ENCODE measurements at places on chromosomes 2 and 18.
A peak's percentile ranks its signal among the peaks of the same experiment; 100 is the strongest.

- peak; percentile 70 for DNase-seq
Measured at GRCh38 chr18:28086670-28087552, 90.0 kb downstream of the CDH2 start.

GRCh38 chr18:48821251-48821590 lies 129.5 kb downstream of the SMAD7 start:
- DNase-seq = no peak

DNA sequence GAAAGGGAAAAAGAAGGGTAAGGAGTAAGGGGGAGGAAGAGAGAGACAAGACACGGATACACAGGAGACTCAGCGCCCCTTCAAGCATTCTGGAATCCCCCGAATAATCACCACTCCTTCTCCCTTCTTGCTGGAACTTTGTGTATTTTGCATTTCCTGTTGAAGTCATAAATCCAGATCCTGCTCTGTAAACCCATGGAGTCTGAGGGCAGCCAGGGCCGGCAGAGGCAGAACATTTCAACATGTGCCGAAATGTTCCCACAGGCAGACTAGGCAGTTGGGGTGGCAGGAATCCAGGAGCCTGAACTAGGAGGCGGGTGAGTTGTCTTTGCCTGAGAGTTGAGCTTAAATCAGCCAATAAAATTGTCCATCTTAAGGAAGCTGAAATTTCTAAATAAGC lies 193.1 kb downstream of the SH3RF3 start:
- DNase-seq = peak; percentile 84

- DNase-seq = no peak
Measured at GRCh38 chr2:10366601-10367270, 64.0 kb downstream of the HPCAL1 start.

DNA sequence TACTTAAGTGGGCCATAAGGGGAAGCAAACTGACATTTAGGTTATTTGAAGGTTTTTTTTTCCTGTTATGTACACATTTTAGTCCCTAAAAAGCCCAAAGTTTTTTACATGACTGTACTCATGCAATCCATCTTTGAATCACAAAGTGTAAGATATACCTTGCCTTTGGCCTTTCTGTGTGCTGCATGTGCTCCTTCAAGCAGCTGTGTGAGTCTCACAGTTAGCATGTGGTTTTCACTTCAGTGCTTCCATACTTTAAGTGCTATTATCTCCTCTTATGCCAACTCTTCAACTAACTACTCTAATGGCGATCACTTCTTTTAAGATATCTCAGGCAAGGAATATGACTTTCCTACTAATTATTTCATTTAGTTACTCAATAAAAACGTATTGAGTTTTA lies 597.1 kb upstream of the ACVR2A start:
- DNase-seq = no peak

DNA sequence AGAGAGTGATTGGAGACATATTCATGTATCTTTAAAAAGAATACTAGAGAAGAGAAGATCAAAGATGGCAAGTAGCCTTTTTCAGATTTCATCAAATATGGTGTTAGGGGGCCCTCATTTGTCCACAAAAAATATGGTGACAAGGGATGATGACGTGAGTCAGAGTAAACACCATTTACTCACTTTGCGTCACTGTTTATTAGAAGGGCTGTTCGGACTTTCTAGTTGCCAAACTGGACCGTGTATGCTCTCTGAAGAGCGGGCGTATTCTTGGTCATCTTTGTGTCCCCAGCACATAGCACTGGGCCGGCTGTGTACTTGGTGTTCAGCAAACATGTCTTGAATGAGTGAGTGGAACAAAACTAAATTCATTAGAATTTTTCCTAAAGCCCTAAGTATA lies 37.5 kb downstream of the TTC39C start:
- DNase-seq = no peak

DNA sequence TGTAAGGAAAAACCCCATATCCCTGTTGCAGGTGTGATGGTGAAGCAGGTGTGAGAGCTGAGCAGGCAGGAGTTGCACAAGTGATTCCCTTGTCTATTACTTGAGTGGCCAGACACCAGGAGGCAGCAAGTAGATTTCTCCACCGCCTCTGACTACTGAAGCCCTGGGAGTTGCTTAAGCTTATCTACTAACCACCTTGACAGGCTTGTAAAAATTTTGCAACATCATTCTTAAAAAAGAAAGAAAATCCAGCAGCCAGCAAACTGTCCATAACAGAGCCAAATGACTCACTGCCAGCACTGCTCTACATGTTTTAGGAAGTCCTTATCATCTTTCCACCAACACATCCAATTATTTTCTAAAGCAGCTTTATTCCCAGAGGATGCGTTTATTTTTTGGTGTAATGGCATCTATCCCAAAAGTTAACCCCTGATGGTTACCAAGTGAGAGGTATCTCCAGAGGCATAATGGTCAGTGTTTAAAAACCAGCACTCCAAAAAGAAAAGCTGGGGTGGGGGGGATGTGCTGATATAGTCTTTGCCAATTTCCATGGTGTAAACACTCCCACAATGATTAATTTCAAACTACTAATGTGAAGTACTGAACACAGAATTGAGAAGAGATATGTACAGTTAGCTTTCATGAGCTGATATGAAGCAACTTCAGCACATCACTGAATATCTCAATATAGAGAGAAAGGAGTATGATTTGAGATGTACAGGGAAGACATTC lies 16.3 kb upstream of the GPR39 start:
- peak; percentile 91 for DNase-seq

- no peak for DNase-seq
Measured at GRCh38 chr18:73681912-73682311, 465.7 kb downstream of the FBXO15 start.

- DNase-seq = no peak
Measured at GRCh38 chr2:234846599-234847363, 105.0 kb upstream of the SH3BP4 start.

GRCh38 chr2:148298196-148298595 lies 277.3 kb downstream of the MBD5 start:
- DNase-seq = no peak
